Glomerular endothelial cell (primary cell): ENCODE measurements at places on chromosomes 4 and X.
A peak's percentile ranks its signal among the peaks of the same experiment; 100 is the strongest.

- DNase-seq = no peak
Measured at GRCh38 chr4:165326831-165327210, 648 bp upstream of the MSMO1 start.

GRCh38 chrX:30246769-30247489, at the start of gene MAGEB1:
TSS of gene MAGEB1 (plus strand) at chrX:30247146. CDS start at chrX:30250494, 3,348 bp downstream.
- DNase-seq = no peak

DNA sequence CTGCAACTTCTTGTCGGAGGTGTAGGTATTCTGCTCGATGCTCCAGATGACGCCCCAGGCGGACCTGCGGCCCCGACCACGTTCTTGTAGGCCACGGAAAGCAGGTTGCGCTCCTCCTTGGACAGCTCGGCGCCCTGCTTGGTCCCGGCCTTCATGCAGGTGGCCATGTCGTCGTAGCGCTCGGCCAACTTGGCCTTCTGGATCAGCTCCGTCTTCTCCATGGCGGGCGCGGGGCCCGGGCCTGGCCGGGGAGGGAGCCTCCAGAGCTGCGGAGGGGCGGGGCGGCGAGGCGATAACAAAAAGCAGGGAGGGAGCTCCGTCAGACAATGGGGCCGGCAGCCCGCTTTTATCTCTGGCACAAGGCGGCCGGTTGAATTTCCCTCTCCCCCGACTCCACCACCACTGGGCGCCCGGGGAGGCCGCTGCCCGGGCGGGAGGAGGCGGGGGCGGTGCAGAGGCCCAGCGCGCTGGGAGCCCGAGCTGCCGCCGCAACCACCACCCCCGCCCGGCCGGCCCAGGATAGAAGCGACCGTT, 28.3 kb upstream of the DRP2 start:
- DNase-seq = no peak

- no peak for DNase-seq
Measured at GRCh38 chr4:185108669-185109068, 34.4 kb upstream of the SLC25A4 start.

DNA sequence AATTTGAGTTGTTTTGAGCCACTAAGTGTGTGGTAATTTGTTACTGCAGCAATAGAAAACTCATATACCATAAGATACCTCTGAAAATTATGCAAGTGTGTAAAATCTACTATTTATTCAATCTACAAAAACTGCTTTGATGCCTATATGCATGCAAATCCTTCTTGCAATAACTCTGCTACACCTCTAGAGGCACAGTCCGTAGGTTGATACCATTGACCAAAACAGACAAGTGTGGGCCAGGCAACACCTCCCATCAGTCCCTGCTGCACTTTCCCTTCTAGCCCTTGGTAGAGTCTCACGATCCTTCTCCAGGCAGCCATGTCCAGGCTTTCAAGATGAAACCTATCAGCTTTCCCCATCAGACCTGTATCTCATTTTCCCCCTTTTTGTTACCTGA, 48.8 kb upstream of the FAM9A start:
- no peak for DNase-seq

DNA sequence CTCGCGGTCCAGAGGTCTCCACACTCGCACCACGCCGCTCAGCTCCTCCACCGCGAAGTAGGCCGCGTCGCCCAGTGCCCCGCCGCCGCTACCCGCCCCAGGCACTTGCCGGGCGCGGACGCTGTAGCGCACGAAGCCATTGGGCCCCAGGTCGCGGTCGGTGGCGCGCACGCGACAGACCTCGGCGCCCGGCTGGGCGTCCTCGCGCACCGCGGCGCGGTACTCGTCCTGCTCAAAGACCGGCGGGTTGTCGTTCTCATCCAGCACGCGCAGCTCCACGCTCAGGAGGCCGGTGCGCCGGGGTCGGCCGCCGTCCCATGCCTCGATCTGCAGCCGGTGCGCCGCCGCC, 1.4 kb downstream of the DCHS2 start:
- no peak for DNase-seq

GRCh38 chr4:47213539-47213938, 182.2 kb downstream of the GABRB1 start:
- DNase-seq = no peak

GRCh38 chr4:112279882-112280315, 5.8 kb downstream of the TIFA start:
- no peak for DNase-seq

GRCh38 chr4:140642674-140643437, 74.1 kb upstream of the UCP1 start:
- no peak for DNase-seq

DNA sequence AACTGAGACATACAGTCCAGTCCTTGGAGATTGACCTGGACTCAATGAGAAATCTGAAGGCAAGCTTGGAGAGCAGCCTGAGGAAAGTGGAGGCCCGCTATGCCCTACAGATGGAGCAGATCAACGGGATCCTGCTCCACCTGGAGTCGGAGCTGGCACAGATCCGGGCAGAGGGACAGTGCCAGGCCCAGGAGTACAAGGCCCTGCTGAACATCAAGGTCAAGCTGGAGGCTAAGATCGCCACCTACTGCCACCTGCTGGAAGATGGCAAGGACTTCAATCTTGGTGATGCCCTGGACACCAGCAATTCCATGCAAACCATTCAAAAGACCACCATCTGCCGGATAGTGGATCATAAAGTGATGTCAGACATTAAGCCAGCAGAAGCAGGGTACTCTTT, 20.4 kb upstream of the FRMPD3 start:
- no peak for DNase-seq

GRCh38 chr4:40924096-40924792, 174.5 kb downstream of the NSUN7 start:
- no peak for DNase-seq

DNA sequence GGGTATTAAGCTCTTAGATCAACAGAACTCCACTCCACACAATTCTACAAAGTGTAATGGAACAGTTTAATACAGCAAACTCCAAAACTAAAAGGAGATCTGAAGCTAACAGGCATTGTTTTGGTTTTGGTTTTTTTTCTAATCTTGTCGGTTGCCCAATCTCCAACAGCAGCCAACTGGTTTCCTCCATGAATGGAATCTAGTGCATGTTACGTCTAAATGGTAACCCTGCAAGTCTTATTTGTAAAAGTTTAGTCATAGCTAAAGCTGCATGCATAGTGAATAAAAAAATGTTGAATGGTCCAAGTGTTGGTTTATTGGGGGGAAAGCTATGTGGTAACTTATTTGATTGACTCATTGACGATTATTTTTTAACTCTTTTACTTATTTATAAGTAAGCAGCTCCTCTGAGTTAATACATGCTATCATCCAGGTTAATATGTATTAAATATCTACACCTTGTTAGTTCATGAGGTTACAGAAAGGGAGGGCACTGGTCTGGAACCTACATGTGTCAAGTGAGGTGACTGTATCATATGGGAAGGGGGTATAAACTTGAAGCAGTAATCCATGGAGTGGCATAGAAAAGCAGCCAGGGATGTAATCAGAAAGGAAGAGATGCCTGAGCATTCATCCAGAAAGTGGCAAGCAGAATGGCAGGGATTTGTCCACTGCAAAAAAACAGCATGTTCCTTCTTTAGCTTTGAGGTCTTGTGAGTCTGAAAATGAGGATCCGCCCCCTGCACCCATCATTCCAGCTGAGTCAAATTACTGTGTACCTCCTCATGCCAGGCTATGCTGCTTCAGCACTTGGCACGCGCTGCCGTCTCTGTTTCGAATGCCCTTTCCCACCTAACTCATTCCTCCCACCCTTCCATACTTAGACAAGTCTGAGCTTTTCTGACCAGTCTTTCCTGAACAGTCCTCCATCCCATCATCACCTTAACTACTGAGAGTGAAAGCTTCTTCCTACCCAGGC, 81.7 kb downstream of the PDGFC start:
- no peak for DNase-seq

GRCh38 chr4:82864336-82864979, 26.5 kb downstream of the SEC31A start:
- DNase-seq = no peak

- no peak for DNase-seq
Measured at GRCh38 chrX:74453178-74453577, 31.9 kb downstream of the SLC16A2 start.

- DNase-seq = no peak
Measured at GRCh38 chrX:13938051-13938828, 91.5 kb downstream of the GEMIN8 start.

GRCh38 chr4:71389149-71389827, 50.5 kb downstream of the SLC4A4 start:
- no peak for DNase-seq

- DNase-seq = no peak
Measured at GRCh38 chr4:7074426-7074825, 6.6 kb upstream of the GRPEL1 start.

DNA sequence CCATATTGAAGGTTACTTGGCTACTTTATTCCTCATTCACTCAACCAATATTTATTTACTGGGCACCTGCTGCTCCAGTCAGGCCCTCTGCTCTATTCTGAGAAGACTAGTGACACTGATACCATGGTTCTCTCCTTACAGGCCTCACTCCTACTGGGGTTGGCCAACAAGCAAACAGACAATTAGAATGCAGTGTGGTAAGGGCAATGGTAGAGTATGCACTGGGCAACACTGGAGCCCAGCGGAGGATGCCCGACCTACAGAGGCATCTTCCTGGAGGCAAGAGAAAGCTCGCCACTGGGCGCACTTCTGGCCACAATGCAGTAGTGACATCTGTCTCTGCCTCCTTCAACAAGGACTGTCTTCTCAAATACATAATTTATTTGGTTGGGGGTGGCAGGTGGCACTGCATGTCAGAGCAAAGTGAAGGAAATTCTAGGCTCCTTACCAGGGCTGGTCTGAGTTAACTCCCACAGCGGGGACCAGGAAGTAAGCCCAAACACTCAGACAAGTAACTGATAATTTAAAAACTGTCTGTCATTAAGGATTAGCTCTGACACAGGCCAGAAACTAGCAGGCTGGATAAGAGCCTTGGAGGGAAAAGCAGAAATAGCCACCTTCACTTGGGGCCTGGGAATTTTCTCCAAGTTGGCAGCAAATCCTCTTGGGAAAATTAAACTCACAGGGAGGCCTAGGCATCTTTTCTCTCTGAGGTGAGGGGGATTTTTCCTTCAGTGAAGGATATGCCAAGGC, 150.7 kb upstream of the EOLA2 start:
- no peak for DNase-seq

- DNase-seq = no peak
Measured at GRCh38 chr4:19557161-19557560, 694.5 kb upstream of the SLIT2 start.

DNA sequence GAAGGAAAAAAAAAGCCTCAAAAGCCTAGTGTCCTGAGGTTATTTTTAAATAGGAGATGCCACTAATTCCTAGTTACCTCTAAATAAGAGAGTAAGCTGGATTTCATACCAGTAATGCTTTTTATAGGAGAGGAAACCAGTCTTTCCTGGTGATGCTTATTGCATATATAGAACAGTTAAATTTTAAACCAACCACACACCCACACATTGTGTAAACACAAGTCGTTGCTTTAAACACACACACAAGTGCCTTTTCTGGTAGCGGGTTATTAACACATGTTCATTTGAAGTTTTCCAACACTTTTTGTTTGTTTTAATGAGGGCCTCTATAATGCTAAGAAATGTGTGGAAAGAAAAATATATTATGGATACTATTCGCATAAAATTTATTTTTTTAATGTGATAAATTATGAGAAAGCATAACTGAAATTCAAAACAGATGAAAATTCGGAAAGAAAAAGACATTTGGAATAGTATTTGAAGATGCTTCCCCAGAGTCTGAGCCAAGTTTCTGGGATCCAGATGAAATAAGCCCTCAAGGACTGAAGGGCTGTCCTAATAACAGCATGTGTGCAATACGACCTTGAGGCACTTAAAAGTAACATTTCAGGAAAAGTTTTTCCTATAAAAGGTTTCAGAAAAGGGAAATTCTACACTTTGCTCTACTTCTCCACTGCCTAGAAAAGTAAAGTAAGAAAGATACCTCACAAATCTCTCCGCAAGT, 2.0 kb downstream of the ANTXR2 start:
- DNase-seq = no peak

GRCh38 chr4:184824081-184824775, 1.5 kb downstream of the ACSL1 start:
- DNase-seq = no peak

DNA sequence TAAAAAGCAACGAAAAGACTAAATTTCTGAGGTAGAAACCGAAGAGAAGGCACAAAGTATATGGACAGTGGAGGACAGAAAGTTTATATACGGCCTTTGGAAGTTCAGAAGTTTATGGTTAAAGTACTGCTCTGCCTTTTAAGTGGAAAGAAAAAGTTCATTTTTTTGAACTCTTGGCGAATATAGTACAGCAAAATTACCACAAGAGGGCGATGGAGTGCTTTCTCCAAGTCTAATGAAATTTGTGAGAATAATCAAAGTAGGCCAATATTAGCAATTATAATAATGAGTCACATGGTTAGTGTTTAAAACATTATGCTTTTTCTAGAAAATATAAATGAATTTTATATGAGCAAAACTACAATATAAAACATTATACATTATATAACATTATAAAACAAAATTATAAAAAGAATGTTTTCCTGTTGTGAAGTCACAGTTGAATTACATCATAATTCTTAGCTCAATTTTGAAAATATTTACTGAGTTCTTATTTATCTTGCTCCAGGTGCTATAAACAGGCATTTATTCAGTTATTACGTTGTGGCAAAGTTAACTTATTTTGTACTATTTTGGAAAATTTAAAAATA, 136.2 kb upstream of the BMPR1B start:
- DNase-seq = no peak

DNA sequence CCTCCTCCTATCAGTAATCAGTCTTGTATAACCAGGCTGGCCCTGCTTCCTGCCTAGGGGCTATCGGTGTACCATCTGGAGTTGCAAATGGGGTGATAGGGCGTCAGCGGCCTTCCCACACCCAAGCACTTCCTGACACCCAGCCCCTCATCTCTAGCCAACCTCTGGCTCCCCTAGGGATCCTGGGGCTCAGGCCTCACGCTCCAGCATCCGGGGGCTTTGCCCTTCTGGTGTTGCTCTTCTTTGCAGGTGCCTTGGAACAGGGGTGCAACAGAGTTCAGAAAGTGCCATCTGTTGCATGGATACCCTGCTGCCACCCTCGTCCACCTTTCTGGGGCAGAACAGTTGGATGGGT, 4.1 kb downstream of the IL9R start:
- no peak for DNase-seq

GRCh38 chr4:15402974-15403373, 24.9 kb upstream of the C1QTNF7 start:
- DNase-seq = no peak

- peak; percentile 9 for DNase-seq
Measured at GRCh38 chrX:115058276-115058675, 40.9 kb upstream of the IL13RA2 start.
